ENCODE measurements at places on chromosomes 12 and 14.
A peak's percentile ranks its signal among the peaks of the same experiment; 100 is the strongest.

GRCh38 chr14:77139540-77140358, 1.8 kb downstream of the ZDHHC22 start:
- DNase-seq = peak; percentile 27

- DNase-seq = no peak
Measured at GRCh38 chr14:87966816-87967215, 26.2 kb downstream of the GALC start.

DNA sequence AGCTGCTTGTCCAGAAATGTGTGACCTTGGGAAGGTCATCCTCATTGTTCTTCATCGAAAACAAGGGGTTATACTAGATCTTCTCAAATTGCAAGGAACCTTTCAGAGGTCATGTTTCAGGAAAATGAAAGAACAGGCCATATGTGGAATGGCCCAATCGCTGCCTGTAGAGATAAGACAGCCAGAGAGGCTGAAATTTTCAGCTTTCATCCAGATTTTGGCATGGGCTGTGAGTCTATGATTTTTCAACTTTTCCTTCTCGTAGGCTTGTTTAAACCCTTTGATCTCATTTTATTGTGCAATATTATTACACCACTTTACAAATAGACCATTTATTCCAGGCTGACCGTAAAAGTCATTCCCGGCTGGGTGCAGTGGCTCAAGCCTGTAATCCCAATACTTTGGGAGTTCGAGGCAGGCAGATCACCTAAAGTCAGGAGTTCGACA, 17.1 kb upstream of the ATXN2 start:
- DNase-seq = peak; percentile 87

- DNase-seq = no peak
Measured at GRCh38 chr14:69485701-69486100, 1.2 kb downstream of the PLEKHD1 start.

DNA sequence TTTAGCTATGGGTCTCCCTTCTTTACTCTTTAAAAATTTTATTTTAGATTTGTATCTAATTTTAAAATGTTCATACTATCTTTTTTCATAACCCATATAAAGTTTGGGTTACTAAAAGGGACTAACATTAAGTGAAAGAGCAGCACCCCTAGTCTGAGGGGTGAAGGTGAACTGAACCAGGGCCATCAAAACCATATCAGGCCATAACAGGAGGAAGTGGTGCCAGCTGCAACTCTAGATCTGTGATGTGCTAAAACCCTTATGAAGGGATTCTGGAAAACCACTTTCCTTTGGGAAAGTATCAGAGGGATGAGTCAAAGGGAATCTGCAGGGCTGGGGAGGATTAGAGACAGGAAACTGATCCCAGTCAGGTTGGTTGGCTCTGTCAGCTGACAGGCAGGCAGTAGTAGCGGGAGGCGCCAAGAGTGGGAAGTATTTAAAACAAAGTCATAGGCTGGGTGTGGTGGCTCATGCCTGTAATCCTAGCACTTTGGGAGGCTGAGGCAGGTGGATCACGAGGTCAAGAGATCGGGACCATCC, 162.5 kb downstream of the PPM1H start:
- no peak for DNase-seq

- no peak for DNase-seq
Measured at GRCh38 chr12:78383414-78383813, 481.2 kb upstream of the SYT1 start.

GRCh38 chr12:12384571-12385340, 27.9 kb downstream of the BORCS5 start:
- DNase-seq = no peak

- no peak for DNase-seq
Measured at GRCh38 chr12:66482351-66483203, 180.3 kb downstream of the HELB start.

DNA sequence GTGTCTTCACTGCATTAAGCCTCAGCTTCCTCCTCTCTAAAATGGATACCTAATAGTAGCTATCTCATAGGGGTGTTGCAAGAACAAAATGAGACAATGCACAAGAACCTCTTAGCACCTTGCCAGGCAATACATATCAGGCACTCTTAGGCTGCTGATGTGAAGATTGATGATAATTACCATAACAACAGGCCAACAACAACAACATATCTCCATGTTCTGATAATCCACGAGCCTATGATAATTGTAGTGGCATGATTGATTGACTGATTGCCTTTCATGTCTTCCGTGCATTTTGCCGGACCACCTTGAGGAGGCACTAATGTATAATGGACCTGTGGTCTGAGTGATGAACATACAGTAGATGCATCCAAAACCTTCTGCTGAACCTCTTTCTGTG, 50.7 kb upstream of the WSCD2 start:
- no peak for DNase-seq

GRCh38 chr12:75602106-75602505, 90.7 kb upstream of the KRR1 start:
- no peak for DNase-seq

- DNase-seq = no peak
Measured at GRCh38 chr12:65427646-65428045, 149.2 kb downstream of the MSRB3 start.

- DNase-seq = no peak
Measured at GRCh38 chr12:77727442-77728001, 103.2 kb upstream of the NAV3 start.

- DNase-seq = peak; percentile 87
Measured at GRCh38 chr14:61145034-61145902, 135.9 kb downstream of the TMEM30B start.

GRCh38 chr14:23444314-23444713, 8.9 kb upstream of the MYH7 start:
- no peak for DNase-seq

GRCh38 chr12:104150416-104150815, 12.4 kb upstream of the NFYB start:
- no peak for DNase-seq

- no peak for DNase-seq
Measured at GRCh38 chr12:115960868-115961802, 316.4 kb downstream of the MED13L start.

DNA sequence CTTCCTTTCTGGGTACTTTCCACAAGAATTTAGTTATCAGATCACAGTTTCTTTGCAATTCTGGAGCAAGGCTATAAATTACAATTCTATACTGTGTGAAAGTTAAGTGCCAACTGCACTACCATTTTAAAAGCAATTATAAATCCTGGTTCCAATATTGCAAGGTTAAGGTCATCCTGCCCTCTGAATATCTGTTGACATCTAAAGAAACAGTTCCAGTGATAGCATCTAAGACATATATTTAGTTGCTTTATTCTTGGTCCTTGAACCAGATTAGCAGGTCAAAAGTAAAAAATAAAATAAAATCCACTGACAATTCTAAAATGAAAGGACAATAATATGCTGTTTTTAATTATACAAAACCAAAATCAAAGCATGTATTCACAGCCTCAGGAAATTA, 334.2 kb downstream of the ATXN7L3B start:
- no peak for DNase-seq

DNA sequence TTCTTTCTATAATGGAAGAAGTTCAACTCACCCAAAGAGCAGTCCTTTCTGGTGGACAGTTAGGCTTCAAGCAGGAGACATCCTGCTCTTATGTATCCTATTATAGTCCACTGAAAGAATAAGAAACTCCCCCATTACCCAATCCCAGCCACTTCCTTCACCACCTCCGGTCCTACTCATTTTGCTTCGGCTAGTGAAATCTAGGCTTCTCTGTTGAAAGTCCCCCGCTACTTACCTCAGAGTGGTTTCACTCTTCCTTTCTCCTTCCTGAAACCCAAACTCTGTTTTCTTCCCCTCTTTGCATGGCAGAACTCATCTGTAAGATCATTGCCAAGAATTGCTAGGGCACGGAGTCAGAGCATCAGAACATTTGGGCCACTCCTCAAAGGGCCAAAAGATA, at the start of gene GPR84:
Gene GPR84 (minus strand): TSS at position 74 of the 400 bp plus-strand sequence. CDS start 635 bp downstream, outside the sequence.
- DNase-seq = peak; percentile 49

- DNase-seq = no peak
Measured at GRCh38 chr12:29149691-29150281, 708 bp downstream of the FAR2 start.

DNA sequence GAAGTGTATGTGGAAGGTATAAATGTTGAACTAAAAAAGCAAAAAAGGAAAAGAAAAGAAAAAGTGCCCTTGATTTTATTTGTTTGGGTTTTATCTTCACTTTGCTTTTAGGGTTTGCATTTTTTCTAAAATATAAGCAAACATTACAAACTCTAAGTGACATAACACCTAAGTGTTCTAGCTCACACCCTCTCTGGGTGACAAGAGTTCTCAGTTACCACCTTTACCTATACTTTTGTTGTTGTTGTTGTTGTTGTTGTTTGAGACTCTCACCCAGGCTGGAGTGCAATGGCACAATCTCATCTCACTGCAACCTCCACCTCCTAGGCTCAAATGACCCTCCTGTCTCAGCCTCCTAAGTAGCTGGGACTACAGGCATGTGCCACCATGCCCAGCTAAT, 13.0 kb downstream of the KLRG1 start:
- DNase-seq = no peak

GRCh38 chr12:49538510-49539403, at the start of gene KCNH3:
KCNH3 (plus strand) TSS chr12:49539030; CDS start chr12:49539417, 387 bp downstream.
- peak; percentile 58 for DNase-seq

DNA sequence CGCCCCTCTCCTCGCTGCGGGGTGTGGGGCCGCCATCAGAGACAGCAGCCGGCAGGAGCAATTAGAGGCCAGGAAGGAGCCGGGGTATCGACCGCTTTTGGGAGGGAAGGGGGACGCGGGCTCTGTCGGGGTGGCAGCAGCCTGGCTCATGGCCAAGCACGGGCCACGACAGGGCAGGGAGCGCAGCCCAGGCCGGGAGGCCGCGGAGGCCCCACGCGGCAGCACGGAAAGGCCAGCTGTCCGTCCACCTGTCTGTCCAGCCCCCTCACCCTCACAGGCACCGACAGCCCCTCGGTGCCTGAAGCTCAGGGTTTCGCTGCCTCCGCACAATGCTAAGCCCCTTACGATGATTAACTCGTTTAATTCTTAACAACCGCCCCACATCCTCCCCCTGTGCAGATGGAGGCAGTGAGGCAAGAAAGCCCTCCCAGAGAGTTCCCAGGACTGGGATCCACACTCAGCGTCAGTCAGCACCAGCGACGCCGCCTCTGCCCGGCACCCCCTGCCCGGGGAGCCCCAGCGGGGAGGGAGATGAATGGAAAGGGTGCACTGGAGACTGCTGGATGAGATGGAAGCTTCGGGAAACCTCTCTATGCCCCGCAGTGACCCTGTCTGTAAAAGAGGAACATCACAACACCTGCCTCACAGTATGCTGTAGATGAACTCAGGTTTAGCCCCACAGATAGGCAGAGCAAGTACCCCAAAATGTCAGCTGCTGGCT, 23.7 kb downstream of the NCOR2 start:
- no peak for DNase-seq

- DNase-seq = no peak
Measured at GRCh38 chr12:124761871-124762270, 101.8 kb downstream of the SCARB1 start.

- no peak for DNase-seq
Measured at GRCh38 chr14:65287264-65288131, 125.0 kb upstream of the FUT8 start.

- DNase-seq = peak; percentile 26
Measured at GRCh38 chr14:101087614-101088394, 184.3 kb upstream of the RTL1 start.

GRCh38 chr14:25431211-25432076, 381.5 kb upstream of the STXBP6 start:
- DNase-seq = peak; percentile 6

GRCh38 chr12:80778005-80778541, 61.4 kb downstream of the MYF5 start:
- peak; percentile 97 for DNase-seq

DNA sequence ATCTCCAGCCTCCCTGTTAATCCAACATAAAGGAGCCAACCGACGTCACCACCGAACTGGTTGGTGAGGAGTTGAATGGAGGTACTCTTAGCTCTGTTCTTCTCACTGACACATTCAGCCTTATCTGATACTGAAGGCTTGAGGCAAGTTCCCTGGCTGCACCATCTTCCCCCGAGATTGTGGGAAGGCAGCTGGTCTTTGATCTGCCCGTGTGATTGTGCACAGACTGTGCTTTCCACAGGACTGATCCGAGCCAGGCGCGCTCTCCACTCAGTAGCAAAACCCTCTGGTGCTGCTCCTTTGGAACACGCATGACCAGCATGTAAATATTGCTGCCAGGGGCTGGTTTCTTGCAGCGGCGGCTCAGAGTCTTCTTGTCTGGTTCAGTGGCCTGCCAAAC, 30.1 kb upstream of the DLK1 start:
- no peak for DNase-seq

DNA sequence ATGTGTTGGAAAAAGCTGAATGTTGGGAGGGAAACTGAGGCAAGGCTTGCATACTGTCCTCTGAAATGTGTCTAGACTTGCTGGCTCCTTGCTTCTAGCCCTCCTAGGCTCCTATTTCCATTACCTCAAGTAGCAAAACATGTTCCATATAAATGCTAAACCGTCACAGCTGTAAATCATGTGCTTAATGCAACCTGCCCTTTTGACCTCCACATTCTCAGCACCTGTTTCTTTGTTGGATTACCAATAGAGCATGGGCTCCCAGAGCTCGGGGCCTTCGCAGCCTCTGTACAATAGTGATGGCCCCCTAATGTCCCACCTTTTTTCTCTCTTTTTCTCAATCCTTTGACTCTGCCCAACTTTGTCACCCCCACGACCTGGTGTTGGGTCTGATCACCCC, 23.3 kb downstream of the RERGL start:
- DNase-seq = no peak

GRCh38 chr12:105740970-105741725, 397.6 kb downstream of the NUAK1 start:
- peak; percentile 63 for DNase-seq

DNA sequence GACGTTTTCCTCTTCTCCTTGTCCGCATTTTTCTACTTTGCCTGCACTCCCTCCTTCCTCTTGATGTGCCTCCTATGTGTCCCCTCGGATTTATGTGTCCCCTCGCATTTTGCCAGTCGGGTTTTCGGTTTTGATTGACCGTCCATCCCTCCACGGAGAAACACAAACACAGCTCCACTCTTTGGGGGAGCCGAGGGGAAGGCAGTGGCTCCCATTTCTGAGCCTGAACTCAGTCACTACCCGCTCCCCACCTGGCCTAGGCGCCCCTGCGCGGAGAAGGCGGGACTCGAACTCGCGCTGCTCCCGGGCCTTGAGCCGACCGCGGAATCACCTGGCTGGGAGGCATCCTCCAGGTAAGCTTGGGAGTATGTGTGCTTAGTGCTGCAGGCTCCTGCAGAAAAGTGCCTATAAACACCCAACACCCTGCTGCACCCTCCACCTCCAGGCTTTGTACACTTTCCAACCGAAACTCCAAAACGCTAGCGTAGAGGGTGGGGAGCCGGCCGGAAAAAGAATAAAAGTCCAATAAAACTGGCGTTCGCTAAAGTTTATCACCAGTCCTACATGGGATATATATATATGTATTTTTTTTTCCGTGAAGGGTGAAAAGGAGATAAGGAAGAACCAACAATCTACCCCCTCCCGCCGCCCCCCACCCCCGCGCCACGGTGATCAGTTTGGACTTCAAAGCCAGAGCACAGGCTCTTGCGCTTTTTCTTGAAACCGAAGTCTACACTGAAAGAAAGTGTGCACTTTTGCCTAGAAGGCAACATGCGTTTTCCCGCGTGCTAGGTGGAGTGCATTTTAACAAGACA, 3.3 kb upstream of the CCND2 start:
- DNase-seq = no peak

DNA sequence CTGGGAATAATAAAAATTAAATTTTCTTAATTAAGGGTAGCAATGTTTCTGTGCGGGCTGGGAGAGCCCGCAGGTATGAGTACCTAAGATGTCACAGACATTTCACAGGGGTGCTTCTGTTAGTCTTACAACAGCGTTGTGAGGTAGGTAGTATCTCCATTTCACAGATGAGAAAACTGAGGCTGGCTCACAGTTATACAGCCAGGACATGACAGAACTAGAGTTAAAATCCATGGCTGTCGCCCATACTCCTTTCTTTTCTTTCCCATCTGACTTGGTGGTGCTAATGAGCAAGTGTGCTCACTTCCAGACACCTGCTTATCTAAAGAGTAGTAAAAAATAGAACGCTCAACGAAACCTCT, 2.1 kb downstream of the BMAL2 start:
- no peak for DNase-seq
